T-helper 9 cell (primary cell): ENCODE measurements at places on chromosomes 6 and 20.
A peak's percentile ranks its signal among the peaks of the same experiment; 100 is the strongest.

GRCh38 chr6:138868181-138868580 lies 72.3 kb downstream of the ECT2L start:
- no peak for DNase-seq

DNA sequence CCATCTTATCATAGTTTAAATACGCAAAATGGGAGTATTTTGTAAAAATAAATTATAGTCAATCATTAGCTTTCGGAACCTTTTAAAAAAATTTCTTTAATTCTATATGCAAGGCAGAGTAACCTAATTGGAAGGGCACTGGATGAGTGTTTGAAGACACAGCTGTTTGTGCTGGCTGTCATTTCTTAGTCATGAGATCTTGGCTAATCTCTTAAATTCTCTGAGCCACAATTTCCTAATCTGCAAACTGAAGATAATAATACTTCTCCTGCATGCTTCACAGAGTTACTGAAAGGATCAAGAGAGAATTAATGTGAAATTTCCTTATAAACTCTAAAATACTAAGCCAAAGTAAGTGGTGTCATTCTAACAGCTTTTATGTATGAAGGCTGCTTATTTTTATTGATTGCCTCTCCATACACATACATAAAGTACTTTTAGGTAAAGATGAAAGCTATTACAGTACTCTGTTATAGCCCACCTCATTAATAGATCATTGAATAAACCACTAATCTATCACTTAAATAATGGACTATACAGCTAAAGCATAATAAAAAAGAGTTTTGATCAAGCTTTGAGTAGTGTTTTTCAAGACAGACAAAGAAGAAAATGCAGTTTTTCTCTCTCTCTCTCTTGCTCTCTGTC lies 383.7 kb upstream of the IRAK1BP1 start:
- DNase-seq: no peak

DNA sequence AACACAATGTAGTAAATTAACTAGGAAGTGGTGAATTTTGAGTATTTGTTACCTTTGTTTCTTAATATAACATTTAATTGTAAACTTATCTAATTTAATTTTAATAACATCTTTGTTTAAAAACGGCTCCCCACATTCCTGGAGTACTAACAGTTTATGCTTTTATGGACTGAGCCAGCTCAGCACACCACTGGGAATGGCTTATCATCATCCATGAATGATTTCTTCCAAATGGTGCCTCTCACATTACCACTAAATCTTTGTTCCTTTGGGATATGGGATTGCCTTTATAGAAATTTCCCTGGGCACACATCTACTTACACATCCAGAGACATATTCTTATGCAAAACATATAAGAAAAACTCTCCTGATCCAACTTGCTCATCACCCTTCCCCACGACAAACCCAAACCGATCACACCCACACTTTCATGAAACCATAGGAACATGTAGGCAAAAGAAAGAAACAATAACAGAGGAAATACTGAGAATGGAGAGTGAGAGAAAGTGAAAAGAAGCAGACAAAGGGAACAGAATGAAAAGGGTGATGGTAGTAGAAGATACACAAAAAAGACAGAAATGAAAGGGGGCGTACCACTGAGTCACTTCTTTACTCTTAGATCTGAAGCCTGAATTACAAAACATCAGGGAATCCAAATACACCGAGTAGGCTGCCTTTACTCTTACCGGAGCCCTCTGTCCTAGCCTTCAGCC lies 58.5 kb upstream of the KCNK16 start:
- DNase-seq: no peak

GRCh38 chr20:12925863-12926793 lies 82.6 kb upstream of the SPTLC3 start:
- DNase-seq: no peak

GRCh38 chr6:2714111-2714895 lies 36.4 kb downstream of the MYLK4 start:
- no peak for DNase-seq

- no peak for DNase-seq
Measured at GRCh38 chr20:17887331-17888030, 81.1 kb downstream of the SNX5 start.

GRCh38 chr20:44711237-44711636 lies 3.9 kb upstream of the CCN5 start:
- no peak for DNase-seq

GRCh38 chr6:41680182-41680965 lies 42.1 kb downstream of the MDFI start:
- DNase-seq: no peak

- DNase-seq: no peak
Measured at GRCh38 chr6:84428300-84428907, 201.0 kb upstream of the CEP162 start.

GRCh38 chr6:120304223-120304622 lies 954.7 kb upstream of the MAN1A1 start:
- DNase-seq: no peak

DNA sequence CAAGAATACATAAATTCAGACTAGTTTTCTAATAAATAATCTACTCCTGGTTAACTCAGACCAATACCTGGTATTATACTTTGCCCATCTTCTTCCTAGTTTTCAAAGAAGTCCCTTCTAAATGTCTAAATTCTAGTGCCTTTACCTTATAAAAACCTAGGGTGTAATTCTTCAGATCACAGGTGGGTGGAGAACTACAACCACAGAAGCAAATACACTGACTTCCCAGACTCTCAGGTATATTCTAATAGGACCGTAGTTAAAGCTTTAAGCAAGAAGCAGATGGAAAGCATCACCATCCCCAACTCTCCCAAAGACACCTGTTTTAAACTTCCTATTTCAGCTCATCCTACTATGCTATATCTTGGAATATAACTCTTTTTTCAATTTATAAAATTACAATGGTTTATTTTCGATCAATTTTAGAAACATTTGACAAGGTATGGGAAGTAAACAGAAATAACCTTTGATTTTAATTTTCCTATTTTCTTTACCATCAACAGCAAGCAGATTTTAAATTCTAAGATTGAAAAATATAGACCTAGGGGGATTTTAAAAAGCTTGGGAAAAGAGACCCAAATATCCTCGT lies 15.8 kb downstream of the MAN1A1 start:
- no peak for DNase-seq

DNA sequence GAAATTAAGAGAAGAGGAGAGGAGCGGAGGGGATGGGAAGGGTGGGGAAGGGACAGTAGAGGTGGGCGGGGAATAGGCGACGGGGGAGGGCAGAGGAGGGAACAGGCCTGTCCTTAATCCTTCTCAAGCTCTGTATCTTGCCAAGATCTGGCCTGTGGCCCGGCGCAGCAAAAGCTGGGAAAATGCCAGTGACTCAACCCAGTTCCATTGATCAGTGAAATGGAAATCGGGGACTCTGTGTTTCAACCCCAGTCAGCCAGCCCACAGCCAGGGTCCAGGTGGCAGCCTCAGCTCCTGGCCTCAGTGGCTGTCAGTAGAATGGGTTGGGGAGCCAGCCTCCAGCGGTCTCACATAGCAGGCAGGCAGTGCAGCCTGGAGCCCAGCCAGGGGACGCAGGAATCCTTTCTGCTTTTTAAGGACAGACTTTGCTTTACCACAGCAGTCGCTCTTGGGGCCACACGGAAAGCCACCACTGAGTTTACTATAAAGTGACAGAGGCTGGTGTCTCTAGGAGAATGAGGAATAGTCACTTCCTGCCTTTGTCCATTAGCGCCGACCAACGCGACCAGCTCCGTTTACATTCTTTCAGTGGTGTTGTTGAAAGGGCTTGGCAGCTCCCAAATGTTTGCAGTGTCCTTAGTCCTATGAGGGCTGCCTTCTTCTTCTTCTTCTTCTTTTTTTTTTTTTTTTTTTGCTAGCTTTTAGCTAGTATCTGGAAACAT lies 128.0 kb downstream of the RIN2 start:
- no peak for DNase-seq

DNA sequence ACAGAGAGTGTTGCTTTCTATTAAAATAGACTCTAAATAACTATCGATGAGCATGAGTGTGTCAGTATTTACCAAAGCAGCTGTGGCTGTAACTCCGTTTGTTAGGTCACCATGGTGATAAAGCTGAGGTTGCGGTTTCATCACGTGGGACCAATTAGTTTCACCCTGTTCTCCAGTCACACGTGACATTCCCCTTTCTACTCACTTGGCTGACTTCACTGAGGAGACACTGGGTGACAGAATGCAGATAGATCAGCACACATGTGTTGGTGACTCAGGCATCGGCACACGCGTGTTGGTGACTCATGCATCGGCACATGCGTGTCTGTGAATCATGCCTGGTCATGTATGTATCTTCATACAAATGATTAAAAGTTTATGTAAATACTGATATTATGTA lies 285.4 kb downstream of the THBS2 start:
- DNase-seq: no peak

GRCh38 chr6:14488180-14488579 lies 370.6 kb downstream of the CD83 start:
- no peak for DNase-seq

DNA sequence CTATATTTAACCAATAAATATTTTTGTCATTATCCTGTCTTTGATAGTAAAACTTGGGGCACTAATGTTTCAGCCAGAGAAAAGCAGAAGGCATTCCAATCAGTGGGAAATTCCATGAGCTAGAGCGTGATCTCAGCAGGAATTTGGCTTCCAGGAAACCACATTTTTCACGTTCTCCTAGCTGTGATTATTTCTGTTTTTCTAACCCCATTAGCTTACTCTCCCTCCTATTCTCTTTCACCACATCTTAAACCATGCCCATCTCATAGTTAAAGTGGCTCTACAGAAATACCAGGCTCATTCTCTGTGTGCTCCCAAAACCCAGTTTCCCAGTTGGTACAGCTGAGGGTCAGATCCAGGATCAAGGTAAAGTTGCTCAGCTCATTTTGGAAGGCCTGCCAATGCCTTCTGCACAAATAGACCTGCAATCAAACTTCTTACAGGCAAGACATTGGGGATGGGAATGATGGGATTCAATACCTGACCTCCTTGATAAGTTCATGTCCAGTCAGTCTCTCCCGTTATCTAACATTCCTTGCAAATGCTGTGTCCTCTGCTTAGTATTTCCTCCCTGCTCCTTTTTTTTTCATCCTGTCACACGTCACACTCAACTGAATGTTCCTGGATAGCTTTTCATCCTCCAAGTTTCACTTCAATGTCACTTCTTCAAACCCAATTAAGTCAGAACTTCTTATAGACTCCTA lies 33.1 kb upstream of the TMEM30A start:
- DNase-seq: no peak

- no peak for DNase-seq
Measured at GRCh38 chr6:117487821-117488220, 5.3 kb downstream of the DCBLD1 start.

DNA sequence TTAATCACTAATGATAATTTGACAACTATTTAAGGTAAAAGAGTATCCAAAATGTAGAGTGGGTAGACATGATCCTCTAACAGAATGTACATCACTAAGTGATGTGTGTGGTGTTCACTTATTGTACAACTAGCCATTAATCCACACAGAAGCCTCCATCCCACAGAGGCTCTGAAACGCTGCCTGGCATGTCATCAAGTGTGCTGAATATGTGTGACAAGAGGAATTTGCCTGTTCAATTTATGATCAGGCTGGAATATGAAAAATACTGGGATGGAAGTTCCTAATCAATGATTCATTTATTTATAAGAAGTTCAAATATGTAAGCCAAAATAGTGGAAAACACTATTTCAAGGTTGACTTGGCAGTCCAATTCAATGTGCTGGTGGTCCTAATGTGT lies 72.4 kb downstream of the BACH2 start:
- no peak for DNase-seq

- no peak for DNase-seq
Measured at GRCh38 chr6:168091381-168092264, 12.6 kb upstream of the FRMD1 start.

GRCh38 chr6:39430871-39431523 lies 108.5 kb upstream of the KCNK16 start:
- DNase-seq: no peak

DNA sequence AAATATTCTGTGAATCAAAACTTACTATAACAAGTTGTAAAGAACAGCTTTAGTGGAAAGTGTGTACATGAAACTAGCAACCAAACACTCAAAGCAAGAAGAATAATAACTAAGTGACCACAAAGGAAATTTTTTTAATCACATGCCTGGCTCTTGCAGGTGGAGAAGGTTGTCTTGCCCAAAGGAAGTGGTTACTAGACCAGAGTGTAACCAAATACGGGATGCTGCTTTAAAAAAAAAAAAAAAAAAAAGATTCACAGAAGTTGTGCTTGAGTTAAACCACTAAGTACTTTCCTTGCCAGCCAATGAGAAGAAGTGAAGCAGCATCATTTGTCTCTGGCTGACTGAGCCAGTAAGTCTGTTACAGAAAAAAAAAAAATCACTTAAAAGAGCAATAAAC lies 19.1 kb upstream of the HLA-DQB1 start:
- no peak for DNase-seq

DNA sequence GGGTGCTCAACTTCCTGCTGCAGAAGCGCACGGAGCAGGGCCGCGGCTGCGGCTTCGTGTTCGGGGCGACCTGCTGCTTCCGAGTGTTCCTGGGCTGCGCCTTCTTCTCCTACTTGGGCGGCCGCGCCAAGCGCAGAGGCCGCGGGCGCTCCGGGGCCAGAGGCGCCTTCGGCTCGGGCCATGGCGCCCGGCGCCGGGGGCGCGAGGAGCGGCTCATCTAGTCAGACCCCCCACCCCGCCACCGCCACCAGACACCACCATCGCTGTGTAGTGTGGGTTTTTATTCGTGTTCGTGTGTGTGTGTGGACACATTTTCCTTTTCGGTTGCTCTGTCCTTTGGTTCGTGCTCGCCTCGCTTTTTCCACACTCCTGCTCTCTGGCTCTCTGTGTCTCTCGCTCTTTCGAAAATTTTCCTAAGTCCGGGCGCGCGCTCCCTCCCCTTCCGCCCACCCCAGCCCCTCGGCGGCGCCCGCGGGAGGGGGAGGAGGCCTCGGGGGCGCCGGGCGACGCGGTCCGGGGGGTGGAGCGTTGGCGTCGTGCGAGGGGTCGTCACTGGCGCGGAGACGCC lies 38.1 kb downstream of the GNAS start:
- DNase-seq: peak; percentile 54

DNA sequence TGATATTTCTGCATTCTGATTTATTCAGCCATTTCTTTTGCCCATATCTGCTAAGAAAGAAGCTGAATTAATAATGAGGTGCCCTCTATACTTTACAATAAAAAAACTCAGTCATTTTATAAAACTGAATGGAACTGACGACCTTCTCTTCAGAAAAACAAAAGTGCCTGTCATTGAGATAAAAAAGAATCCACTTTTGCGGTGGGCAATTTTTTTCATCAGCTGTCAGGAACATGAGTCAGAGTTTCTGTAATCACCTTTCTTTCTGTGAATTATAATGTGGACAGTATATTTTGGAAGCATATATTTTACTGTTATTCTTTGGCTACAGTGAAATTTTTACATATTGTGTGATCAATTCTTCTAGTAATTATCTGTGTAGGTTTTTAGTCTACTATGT lies 33.4 kb downstream of the IL20RA start:
- DNase-seq: no peak
